ENCODE measurements at places on chromosomes 6 and 20.

GRCh38 chr6:158559338-158559894, 475 bp upstream of the TMEM181 start:
- no peak for DNase-seq

GRCh38 chr20:54133434-54134427, 40.1 kb downstream of the CYP24A1 start:
- no peak for DNase-seq

DNA sequence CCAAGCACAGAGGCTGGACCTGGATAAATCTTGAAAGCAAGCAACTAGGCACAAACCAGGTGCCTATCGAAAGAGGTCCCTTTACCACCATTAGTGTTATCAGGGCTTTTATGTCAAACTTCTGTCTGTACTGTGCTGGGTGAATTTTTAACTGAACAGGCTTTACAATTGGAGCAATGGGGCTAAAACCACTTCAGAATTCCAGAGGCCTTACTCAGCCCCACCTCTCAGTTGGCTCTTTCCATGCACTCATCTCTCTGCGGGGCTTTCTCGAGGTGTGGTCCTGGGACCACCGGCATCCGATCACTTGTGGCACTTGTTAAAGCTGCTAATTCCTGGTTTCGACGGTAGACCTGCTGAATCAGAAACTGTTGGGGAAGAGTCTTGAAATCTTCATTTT, 232.5 kb downstream of the SOX4 start:
- no peak for DNase-seq

DNA sequence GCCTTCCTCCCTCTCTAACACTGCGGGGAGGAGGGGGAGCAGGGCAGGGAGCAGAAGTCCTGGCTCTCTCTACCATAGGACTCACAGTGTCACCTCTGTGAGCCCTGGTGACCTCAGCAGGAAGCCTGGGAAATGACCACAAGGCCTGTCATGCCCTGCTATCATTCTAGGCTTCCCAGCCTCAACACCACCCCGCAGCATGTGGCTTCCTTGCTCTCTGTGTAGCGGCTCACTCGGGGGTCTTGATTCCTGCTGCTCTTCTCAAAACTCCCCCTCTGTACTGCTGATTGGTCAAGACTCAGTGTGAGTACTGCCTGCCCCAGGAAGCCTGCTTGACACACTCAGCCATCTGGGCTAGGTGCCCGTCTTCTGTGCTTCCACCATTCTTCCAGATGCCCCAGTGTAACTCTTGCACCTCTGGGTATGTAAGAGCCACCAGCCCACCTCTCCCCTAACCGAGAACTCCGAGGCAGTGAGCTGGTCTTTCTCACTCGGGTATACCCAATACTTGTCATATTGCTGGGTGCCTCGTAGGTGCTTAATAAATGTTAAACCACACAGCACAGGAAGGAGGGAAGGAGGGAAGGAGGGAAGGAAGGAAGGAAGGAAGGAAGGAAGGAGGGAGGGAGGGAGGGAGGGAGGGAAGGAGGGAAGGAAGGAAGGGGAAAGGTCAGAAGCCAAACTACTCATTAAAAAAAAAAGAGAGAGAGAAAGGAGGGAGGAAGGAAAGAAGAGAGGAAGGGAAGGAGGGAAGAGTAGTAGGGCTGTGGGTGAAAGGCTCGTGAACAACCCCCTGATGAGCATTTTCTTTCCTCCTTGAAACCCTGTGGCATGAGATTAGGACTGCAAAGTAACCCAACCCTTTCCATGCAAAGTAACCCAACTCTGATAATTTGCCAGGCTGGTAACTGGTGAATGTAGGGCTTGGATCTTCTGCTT, 5.0 kb downstream of the MDFI start:
- DNase-seq: no peak

GRCh38 chr20:17840423-17840822, 128.2 kb downstream of the SNX5 start:
- no peak for DNase-seq

DNA sequence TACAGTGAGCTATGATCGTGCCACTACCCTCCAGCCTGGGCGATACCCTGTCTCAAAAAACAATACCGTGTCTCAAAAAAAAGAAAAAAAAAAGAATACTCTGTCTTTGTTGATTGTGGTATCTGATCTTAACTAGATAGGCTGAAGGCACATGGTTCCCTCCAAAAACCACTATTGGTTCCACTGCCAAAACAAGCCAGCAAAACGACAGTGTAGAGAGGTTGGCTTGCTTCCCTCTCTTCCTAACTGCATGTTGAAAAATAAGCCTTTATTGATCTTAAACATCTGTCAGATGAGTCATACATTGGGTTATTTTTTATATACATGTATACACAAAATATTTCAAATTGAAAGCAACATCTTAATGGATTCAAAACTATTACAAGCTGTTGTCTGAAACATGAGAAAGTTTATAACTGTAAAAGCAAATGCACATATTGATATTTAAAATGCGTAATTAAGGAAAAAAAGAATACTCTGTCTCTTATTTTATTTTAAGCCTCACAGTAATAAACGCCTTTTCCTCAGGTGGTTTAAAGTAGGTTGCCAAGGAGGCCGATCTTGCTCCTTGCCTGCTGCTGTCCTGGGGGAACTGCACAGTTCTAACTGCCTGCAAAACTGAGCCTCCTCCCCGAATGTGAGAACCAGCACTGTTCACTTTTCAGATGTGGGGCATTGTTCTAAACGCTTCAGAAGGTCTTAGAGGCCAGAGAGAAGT, 7.0 kb upstream of the NINL start:
- no peak for DNase-seq

DNA sequence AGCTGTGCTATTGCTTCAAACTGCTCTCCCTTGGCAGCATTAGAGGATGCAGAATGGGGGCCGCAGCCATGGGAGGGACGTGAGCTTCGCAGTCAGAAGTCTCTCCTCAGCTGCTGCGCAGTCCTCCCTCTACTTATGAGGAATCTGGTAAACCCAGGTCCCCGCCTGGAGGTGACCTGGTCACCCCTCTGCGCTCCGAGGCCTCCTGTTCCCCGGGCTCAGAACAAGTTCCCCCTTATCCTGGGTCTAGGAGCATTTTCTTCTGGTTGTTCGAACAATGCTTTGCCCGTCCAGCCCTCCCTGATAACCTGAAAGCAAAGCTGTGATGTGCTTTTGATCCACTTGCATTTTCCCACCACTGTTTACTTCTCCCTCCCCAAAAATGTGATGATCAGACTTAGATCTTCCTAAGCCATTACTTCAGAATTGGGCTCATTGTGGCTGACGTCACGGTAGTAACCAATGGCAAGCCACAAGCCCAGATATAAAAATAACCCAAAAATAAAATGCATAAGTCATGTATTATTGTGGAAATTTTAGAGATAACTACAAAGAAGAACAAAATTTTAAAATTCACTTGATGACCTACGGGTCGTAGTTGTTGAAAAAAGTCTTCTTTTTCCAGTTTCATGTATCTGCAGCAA, 80.7 kb downstream of the SERAC1 start:
- no peak for DNase-seq

DNA sequence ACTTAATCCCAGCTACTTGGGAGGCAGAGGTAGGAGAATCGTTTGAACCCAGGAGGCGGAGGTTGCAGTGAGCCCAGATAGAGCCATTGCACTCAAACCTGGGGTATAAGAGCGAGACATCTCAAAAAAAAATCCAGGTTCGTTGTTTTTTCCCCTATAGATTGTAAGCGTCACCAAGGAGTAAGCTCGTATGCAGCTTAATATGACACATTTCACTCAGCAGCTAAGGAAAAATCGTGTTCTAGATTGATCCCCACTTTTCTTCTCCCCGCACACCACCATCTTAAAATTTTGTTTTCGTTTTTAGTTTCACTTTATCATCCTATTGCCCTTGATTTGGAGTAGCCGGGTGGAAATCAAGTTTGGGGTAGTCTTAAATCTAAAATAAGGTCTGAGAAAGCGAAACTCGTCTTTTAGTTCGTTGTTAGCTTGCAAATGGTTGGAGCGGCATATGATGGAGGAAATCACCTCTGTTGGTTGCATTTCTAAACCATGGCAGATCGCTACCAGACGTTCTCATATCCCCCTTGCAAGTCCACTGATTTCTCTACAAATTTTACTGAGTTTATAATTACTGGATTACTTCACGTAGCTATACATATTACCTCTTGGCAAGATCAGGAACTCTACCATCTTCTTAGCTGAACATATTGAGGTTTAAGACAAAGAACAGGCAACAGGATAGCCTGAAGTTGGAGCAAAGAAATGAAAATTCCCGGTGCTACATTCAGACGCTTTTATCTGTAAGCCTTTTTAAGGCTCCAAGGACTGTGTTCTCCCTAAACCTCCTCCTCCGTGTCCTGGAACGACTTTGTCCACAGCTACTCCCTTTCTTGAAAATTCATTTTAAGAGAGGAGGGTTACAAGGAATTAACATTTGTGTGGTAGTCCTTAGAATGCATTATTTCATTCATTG, 91.1 kb upstream of the BTN3A2 start:
- DNase-seq: no peak

GRCh38 chr20:43963872-43964791, 49.5 kb downstream of the TOX2 start:
- DNase-seq: no peak

- DNase-seq: peak; percentile 17
Observed at GRCh38 chr6:108113557-108114519, 39.3 kb upstream of the OSTM1 start.

DNA sequence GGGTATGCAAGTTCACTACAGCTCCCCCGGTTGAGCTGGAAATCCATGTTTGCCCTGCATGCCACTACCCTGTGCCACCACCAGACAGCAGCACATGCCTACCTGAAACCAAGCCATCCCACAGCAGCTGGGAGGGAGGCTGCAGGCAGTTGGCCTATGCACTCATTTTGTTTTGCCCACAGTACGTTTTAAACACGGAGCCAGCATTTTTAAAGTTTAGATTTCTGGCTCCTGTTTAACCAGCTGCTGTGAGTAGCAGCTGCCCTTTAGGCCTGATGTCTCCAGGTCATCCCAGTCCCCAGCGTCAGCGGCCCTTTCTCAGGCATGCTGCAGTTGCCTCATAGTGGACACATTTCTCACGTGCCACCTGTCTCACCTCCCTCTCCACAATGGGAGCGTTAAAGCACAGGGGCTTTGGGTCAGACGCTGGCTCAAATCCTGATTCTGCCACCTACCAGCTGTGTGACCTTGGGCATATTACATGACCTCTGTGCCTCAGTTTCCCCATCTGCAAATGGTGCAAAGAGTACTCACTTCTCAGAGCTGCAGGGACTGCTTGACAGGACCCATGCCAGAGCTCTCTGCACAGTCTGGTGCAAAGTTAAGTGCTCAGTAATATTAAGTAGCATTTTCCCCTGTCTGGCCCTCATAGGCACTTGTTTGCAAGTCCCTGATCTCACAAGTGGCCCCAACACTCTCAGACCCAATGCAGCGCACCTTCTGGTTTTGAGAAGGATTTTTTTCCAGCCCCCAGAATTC, 8.2 kb upstream of the UBE2V1 start:
- peak; percentile 24 for DNase-seq

GRCh38 chr6:117290173-117290846, 25.0 kb downstream of the VGLL2 start:
- no peak for DNase-seq

DNA sequence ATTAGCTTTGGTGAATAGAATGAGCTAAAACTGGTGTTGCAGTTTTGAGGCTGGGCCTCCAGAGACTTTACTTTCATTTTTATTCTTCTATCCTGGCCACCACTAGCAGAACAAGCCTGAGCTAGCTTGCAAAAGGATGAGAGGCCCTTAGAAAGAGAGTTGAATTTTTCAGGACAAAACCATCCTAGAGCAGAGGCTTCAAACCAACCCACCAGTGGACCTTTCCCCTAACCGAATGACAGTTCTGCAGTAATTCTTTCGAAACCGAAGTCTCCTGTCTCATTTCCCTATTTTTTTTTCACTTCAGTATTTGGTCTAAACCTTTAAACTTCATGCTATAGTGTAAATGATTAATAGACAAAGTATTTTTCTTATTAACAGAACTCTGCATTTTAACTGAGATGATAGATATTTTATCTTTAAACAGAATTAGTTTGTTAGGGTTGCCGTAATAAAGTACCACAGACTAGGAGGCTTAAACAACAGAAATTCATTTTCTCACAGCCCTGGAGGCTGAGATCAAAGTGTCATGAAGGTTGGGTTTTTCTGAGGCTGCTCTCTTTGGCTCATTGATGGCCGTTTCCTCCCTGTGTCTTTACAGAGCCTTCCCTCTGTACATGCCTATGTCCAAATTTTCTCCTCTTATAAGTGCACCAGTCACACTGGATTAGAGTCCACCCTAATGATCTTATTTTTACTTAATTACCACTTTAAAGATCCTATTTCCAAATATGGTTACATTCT, 80.6 kb upstream of the PAK5 start:
- DNase-seq: no peak

- no peak for DNase-seq
Observed at GRCh38 chr20:16828666-16829305, 80.6 kb downstream of the OTOR start.

- DNase-seq: no peak
Observed at GRCh38 chr20:17236766-17237165, 9.9 kb downstream of the PCSK2 start.

GRCh38 chr6:35426074-35426473, 26.1 kb upstream of the FANCE start:
- no peak for DNase-seq

DNA sequence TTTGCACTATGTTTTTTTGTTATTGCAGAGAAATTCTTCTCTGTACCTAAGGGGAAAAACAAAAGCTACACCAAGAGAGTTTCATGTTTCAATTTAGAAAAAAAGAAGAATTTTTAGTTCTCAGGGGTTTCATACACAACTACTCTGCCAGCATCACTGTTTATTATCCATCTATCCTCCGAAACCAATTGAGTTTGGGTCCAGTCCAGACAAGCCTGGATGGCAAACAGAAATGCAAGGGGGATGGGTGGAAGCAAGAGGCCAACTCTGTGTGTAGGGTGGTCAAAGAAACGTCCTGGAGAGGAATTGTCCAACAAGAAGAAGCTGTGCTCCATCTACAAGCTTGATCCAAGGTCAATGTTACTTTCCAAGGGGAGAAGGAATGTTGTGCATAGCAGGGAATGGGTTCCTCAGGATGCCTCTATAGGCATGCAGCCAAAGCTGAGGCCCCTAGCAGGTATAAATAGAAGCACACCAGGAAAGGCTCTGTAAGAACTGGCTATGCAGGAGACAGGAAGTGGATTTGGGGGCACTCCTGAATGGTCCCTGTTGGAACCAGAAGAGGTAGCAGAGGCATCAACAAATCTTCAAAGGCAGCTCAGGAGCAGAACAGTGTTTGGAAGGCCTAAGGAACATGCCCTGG, 64.4 kb downstream of the FILIP1 start:
- DNase-seq: no peak

- no peak for DNase-seq
Observed at GRCh38 chr20:63074631-63075030, 67.9 kb upstream of the BHLHE23 start.

GRCh38 chr6:125157280-125157679, 3.7 kb downstream of the TPD52L1 start:
- no peak for DNase-seq
